ENCODE measurements at places on chromosomes 1 and 21. TPM values are rescaled to one million over a fixed set of nuclear protein-coding genes. Genes with fewer than 3 reads are reported as not detected.

- peaks cover 12% of the 10 kb centered on the region for H3K36me3 ChIP-seq
- no peaks in the 10 kb centered on the region for H3K27me3 ChIP-seq
- peaks cover 8% of the 10 kb centered on the region for H3K4me1 ChIP-seq
- no peak overlapping the region for H3K27ac ChIP-seq
Measured at GRCh38 chr1:89529196-89529595, 4.6 kb downstream of the LRRC8B start.

DNA sequence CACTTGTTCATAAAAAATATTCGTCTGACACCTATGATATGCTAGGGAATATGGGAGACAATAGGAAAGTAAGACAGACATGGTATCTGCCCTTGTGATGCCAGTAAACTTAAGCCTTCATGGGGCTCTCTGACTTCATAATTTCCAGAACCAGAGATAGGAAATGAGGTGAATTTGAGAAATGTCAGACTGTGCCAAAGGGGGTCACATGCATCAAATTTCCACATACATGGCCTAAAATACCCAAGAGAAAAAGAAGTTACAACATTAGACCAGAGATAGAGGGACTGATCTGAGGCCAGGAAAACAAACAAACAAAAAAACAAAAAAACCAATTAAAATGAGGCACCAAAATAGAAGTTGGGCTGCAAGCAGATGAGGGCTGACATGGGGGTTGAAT, 75.7 kb downstream of the DISC1 start:
- no peak overlapping the region for H3K27ac ChIP-seq
- H3K27me3 ChIP-seq: no peaks in the 10 kb centered on the region
- no peaks in the 10 kb centered on the region for H3K36me3 ChIP-seq
- H3K4me1 ChIP-seq: no peaks in the 10 kb centered on the region

DNA sequence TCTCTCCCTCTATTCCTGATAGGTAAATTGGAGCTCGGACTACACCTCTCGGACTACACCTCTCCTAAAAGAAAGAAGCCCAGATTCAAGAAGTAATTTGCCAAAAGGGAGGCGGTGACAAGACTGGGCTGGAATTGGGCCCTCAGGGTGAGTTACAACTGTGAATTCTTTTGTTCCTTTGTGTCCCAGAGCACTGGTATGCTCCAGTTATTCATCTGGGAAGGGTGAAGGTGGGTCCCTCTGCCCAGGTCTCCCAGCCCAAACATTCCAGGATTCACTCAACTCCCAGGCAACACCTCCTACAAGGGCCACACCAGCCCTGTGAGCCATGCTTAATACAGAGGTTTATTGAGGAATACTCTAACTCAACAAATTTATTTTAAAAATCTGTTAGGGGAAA, 69.2 kb downstream of the LMX1A start:
- DNase-seq: peak; percentile 66
- H3K27ac ChIP-seq: no peak overlapping the region
- H3K4me3 ChIP-seq: no peak overlapping the region
- H3K4me1 ChIP-seq: no peaks in the 10 kb centered on the region
- H3K27me3 ChIP-seq: 0 out of 2 replicates have a peak, but pooled peaks cover 2% of the 10 kb centered on the region
- no peaks in the 10 kb centered on the region for H3K36me3 ChIP-seq

DNA sequence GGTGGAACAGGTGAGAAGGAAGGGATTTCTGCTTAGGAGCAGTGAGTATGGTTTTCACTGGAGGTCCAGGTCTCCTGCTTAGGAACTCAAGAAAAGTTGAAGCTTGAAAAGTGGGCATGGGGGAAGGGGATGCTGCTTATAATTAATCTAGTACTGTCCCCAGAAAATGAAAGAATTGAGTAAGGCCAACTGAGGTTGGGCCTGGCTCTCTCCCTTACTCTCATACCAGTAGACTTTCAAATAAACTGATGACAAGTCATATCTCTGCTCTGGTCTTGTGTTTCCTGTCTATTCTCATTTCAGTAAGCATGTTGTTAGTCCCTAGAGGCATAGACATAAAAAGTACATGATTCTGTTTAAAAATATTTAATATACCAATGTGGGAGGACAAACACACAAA, 26.4 kb downstream of the CD48 start:
- H3K27me3 ChIP-seq: no peaks in the 10 kb centered on the region
- H3K4me1 ChIP-seq: peaks cover 3% of the 10 kb centered on the region
- H3K27ac ChIP-seq: no peak overlapping the region
- H3K4me3 ChIP-seq: no peak overlapping the region

GRCh38 chr1:56265216-56265615, 314.1 kb downstream of the PLPP3 start:
- no peaks in the 10 kb centered on the region for H3K4me1 ChIP-seq
- no peak for DNase-seq
- H3K36me3 ChIP-seq: peaks cover 1% of the 10 kb centered on the region
- no peaks in the 10 kb centered on the region for H3K27me3 ChIP-seq
- no peak overlapping the region for H3K4me3 ChIP-seq

- no peaks in the 10 kb centered on the region for H3K36me3 ChIP-seq
- no peak overlapping the region for H3K27ac ChIP-seq
- no peak overlapping the region for H3K4me3 ChIP-seq
- no peak for DNase-seq
- no peaks in the 10 kb centered on the region for H3K27me3 ChIP-seq
Measured at GRCh38 chr1:231557411-231557810, 28.9 kb downstream of the TSNAX start.

DNA sequence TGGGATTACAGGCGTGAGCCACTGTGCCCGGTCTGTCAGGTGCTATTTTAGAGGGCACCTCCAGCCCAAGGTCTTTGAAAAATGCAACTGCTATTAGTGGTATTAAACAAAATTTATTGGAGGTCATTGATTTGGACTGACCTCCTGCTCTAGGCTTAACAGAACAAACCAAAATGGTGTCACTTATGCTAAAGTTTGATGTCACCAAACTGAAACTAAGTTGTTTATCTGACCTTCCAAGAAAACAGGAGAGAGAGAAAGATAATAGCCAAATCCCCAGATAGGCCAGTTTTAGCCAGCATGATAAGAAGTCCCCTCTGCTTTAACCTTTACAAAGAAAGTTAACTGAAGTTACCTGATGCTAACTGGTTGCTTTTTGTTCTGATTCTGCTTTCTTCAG, 8.1 kb upstream of the INAVA start:
- no peaks in the 10 kb centered on the region for H3K27me3 ChIP-seq
- no peak overlapping the region for H3K27ac ChIP-seq
- no peaks in the 10 kb centered on the region for H3K36me3 ChIP-seq

DNA sequence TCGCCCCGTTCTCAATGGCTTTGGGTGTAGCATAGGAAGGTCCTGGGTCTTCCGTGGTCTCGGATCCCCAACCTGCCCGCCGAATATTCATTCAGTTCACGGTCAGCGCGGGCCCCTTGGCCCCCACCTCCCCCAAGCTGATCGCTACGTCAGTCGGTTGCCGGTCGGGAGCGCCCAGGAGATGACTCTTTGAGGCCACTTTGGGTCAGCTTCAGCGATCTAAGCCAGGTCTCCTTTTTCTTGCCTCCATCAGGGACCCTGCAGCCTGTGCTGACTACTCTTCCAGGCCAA, 12.8 kb downstream of the HLX start:
- H3K4me1 ChIP-seq: peaks cover 2% of the 10 kb centered on the region
- H3K27me3 ChIP-seq: peaks cover 100% of the 10 kb centered on the region
- H3K36me3 ChIP-seq: no peaks in the 10 kb centered on the region
- H3K27ac ChIP-seq: no peak overlapping the region
- peak overlapping the region; percentile 70 for H3K4me3 ChIP-seq
- DNase-seq: no peak

GOLT1A gene
- total RNA-seq: 4.2 TPM

C1orf94 gene
- total RNA-seq: 1.9 TPM

KCNT2 gene
- total RNA-seq: 8.4 TPM

PDC gene
- not detected for total RNA-seq

VHLL gene
- total RNA-seq: not detected

CD52 gene
- 4.1 TPM for total RNA-seq

LAMC1 gene
- total RNA-seq: 96.2 TPM

SASS6 gene
- total RNA-seq: 15.2 TPM

All from H9 (cell line).